Fibroblast of skin of right biceps (primary cell): ENCODE measurements at places on chromosomes 13 and 19.

DNA sequence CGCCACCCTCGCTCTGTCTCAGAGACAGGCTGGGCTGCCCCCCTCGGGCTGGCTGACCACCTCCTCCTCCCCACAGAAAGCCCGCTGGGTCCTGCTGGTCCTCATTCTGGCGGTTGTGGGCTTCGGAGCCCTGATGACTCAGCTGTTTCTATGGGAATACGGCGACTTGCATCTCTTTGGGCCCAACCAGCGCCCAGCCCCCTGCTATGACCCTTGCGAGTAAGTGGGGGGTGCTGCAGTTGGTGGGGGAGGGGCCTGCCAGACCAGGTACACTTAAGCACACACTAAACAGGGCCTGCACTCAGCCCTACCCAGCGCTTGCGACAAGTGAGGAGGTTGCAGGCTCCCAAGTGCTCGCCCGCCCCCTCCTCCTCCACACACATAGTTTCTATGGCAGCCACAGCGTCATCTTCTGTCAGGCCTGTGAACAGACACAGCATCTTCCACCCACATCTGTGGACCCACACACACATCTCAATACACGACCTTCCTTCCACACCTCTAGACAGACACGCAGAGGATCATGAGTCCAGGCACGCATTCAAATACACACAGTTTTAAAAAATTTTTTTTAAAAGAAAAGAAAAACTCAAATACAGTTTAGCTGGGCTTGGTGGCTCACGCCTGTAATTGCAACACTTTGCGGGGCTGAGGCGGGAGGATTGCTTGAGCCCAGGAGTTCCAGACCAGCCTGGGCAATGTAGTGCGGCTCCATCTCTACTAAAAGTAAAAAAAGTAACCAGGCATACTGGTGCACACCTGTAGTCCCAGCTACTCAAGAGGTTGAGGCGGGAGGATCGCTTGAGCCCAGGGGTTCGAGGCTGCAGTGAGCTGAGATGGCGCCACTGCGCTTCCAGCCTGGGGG, 18.4 kb downstream of the PLD3 start:
- DNase-seq: peak; percentile 57

GRCh38 chr13:19156013-19156825, 25.4 kb downstream of the TUBA3C start:
- no peak for DNase-seq

GRCh38 chr13:89066868-89067466, 1395.8 kb downstream of the SLITRK5 start:
- DNase-seq: peak; percentile 14

DNA sequence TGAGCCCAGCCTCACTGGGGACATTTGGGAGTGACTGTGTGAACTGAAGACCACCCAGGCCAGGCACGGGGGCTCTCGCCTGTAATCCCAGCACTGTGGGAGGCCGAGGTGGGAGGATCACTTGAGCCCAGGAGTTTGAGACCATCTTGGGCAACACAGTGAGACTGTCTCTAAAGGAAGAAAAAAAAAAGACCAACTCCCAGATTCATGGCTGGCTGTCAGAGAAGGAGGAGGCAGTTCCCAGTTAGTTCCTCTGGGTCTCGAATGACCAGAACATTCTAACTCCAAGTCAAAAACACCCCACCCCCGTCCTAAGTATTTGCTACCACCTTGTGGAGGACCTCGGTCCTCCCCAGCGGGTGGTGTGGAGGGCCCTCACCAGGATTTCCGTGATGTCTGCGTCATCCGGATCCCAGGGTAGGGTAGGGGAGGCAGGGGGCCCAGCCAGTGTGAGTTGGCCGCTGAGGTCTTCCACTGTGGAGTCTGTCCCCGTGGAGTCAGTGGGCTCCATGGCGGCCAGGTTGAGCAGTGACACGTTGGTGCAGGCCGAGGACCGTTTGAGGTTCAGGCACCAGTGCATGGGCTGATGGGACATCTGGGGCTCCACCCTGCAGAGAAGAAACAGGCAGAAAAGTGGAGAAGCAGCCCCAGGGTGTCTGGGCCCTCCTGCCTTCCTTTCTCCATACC, 1.3 kb downstream of the TSKS start:
- peak; percentile 50 for DNase-seq

GRCh38 chr13:36344886-36345437, 1.2 kb downstream of the SPART start:
- DNase-seq: no peak

GRCh38 chr19:6531163-6531955, 533 bp downstream of the TNFSF9 start:
- no peak for DNase-seq

- no peak for DNase-seq
Observed at GRCh38 chr13:34474187-34474868, 467.7 kb upstream of the NBEA start.

DNA sequence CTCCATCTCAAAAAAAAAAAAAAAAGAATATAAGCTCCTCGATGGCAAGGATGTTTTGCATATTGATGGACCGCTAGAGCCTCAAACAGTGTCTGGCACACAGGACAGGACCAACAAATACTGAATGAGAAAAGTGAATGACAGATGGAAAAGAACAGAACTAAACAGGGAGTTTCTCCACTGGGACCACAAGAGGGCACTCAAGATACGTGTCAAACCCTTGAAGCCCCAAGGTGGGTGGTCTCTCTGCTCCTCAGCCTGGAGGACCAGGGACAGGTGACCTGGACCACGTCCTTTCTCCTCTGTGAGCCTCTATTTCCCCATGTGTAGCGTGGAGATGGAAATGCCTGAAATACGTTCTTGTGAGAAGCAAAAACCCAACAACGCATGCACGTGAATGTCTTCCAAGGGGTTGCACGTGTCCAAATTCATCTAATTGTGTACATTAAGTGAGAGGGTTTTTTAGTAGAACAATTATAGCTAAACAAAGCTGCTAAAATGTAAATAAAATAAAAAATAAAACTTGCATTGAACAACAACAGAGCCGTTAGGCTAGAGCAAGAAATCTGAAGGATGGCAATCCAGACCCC, 5.7 kb upstream of the CDC42EP5 start:
- DNase-seq: peak; percentile 55
